Activated CD4-positive, CD25-positive, alpha-beta regulatory T cell treated with anti-CD3 and anti-CD28 coated beads, Interleukin-2, amount 50 U/mL, for 72 hours (primary cell): ENCODE measurements at places on chromosomes 5 and 9.

- peak; percentile 92 for DNase-seq
Observed at GRCh38 chr9:128702445-128702948, at the start of gene PKN3. TSS of gene PKN3 (plus strand) at chr9:128702503. CDS start at chr9:128702916, 413 bp downstream.

- no peak for DNase-seq
Observed at GRCh38 chr5:149771216-149771980, 41.3 kb downstream of the PPARGC1B start.

- no peak for DNase-seq
Observed at GRCh38 chr9:98563988-98564387, 144.7 kb downstream of the GABBR2 start.

- no peak for DNase-seq
Observed at GRCh38 chr9:88313364-88314220, 74.7 kb upstream of the SPIN1 start.

GRCh38 chr5:172235827-172236736, 42.1 kb downstream of the EFCAB9 start:
- DNase-seq = no peak

DNA sequence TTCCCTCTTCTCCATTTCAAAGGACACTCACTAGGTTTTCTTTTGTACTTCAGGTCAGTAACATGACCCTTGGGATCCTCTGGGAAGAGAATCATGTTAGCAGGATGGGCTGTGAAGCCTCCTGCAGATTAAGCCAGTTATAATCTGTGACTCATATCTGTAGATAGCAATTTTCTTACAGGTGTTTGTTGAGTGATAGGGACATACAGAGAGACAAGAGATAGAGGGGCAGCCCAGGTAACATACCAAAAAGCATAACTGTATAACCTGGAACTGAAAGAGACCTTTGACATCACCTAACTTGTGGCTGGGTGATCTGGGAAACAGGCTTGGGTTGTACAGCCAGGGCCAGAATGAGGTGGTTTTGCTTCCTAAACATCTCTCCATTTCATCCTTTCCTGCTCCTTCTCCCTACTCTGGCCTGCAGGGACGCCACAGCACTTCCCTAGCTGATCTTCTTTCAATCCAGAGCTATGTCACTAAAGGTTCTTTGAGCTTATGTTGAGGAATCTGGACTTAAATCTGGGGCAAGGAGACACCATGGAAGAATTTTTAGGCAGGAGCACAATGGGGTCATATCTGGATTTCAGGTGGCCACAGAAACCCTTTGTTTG, 21.0 kb upstream of the PPARGC1B start:
- no peak for DNase-seq

DNA sequence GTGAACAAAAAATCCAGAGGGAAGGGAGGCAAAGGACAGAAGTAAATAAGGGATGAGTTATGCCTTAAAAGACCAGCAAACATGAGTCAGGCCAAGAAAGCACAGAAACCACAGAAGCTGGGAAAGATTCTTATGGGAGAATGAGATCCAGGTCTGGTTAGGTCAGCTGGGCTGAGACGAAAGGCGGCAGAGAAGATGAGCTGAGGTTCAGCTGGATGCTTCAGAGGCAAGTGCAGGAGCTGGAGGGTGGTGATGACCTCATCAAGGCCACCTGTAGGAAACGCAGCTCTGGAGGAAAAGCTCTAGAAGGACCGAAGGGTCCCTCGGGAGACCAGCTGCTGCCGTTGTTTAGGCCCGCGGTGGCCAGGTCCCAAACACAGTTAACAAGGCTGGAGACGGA, 152.0 kb downstream of the MYO10 start:
- DNase-seq = no peak

DNA sequence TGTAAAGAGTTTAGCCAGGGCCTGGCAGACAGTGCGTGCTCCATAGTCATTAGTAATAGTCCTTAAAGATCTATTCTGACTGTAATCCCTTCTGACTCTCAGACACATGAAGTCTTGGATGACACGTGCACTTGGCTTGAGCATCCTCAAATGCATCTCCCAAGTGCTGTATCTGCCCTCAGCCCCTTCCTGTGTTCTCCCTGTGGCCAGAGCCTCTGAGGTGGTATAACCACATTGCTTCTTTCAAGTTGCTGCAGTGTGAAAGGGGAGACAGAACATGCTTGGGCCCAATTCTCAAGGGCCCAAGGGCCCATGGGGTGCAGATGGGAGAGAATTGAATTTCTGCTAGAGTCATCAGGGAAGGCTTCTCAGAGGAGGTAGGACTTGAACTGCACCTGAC, 30.1 kb upstream of the HAND1 start:
- no peak for DNase-seq

DNA sequence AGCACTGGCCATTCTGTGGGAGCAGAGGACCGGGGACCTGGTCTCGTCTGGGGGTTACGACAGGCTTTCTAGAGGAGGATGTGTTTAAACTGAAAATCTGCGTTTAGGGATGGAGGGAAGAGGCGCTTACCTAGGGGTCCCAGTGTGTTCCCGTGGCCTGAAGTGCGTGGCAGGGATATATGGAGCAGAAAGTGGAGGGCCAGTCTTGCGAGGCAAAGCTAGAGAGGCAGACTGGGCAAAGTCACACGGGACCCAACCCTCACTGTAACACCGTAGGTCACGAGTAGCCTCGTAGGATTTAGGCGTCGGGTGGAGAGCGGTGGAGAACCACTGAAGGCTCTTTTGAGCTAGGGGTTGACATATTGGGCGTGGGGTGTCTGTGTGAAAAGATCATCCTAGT, 32.8 kb upstream of the POMT1 start:
- DNase-seq = no peak

DNA sequence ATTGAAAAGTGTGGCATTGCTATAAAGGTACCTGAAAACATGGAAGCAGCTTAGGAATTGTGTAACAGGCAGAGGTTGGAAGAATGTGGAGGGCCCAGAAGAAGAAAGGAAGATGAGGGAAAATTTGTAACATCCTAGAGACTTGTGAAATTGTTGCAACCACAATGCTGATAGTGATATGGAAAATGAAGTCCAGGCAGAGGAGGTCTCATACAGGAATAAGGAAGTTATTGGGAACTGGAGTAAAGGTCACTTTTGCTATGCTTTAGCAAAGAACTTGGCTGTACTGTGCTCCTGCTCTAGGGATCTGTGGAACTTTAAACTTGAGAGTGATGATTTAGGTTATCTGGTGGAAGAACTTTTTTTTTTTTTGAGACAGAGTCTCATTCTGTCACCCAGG, 43.5 kb downstream of the PTPDC1 start:
- no peak for DNase-seq

DNA sequence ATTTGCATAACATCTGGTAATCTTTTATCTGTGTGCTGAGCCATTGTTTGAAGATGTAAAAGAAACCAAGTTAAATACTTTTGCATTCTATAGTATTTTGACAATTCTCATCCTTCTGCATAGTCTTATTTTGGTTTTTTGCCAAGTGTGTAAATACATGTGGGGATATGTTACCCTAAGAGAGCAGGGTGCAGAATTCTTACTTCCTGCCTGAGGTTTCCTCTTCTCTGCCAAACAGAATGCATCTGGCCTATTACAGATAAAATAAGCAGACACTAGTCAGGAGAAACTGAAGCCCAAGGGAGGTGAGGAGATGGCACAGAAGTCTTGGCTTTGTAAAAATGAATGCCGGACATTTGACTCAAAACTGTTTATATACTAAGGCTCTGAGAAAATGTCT, 462.1 kb downstream of the TMEM38B start:
- DNase-seq = no peak

DNA sequence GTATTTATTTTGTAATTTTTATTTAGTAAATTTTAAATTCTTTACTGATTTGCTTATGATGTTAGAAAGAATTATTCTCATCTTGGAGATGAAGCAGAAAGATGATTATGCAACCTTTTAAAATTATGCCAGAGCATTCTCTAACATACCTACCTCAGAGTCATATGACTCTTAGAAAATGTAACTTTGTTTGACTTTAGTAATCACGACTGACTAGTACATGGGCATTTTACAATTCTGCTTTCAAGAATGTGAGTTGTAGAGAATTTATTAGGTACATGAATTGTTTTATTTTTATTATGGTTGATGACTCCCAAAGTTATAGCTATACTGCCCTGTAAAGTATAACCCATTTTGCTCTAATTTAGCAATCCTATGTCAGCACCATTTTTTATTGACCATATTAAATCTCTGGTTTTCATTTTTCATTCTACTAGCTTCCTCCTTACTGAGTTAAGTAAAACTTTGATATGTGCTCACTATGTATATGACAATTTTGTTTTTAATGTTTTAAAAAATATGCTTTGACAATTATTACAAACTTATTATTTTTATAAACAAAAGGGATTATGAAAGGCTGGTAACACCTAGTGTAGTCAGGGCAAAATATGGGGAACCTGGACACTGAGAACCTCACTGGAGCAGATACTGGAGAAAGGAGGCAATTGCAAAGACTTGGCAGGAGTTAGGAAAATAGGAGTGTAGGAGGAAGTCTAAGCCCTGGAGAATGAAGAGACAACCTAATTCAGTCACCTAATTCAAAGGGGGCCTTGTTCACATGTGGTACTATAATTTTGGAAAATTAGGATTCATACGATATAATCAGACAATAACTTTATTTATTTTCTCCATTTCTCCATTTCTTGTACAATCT, 249.7 kb upstream of the DAB2 start:
- DNase-seq = no peak

GRCh38 chr5:94691949-94692348, 73.5 kb downstream of the SLF1 start:
- DNase-seq = no peak

- no peak for DNase-seq
Observed at GRCh38 chr9:87259543-87260518, 237.8 kb upstream of the DAPK1 start.

DNA sequence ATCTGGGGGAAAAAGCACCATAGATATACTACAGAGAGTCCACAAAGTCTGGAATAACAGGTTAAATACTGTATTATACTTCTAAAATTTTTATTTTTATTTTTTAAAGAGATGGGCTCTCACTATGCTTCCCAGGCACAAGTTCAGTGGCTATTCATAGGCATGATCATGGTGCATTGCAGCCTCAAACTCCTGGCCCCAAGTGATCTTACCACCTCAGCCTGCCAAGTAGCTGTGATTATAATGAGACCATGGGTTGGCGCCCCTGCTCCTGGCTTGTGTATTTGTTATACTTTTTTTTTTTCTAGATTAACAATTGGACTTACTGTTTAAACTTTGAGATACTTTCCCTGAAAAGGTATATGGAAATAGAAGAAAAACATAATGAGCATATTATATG, 25.9 kb downstream of the ERBIN start:
- no peak for DNase-seq

- DNase-seq = no peak
Observed at GRCh38 chr5:64595031-64595855, 89.4 kb downstream of the RGS7BP start.

DNA sequence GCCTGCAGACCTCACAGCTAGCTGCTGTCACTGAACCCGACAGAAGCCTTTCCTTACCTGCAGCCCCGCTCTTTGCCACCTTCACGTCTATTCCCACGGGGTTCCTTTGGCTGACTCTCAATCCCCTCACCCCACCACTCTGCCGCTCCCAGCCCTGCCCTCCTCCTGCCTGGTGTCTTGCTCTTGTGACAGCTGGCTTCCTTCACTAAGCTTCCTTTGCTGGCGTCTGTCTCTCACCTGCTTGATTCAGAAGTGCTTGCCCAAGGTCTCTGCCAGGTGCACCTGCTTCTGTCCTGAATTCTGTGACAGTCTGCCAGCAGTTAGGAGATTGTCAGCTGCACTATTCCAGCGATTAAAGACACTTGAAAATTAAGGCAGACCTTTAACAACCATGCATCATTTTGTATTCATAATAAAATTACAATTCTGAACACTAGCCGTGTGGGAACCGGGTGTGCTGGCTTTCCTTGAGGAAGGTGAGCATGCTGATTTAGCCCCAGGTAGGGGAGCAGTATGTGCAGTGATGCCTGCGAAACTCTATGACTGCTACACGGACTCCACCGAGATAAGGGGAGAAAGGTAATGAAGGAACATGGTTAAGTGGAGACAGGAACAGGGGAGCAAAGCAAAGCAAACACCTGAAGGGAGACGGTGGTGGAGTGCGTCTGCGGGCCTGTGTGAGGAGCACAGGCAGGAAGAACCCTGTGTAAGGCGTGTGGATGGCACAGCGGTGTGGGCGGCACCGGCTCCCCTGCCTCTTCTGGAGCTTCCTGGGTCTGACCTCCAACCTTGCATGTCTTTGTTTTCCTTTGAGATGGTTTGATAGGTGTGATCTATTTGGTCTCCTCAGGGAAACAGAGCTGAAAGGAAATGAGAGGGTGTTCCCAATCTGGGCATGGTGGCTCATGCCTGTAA, 80.1 kb upstream of the CACNA1B start:
- DNase-seq = no peak

GRCh38 chr5:133981714-133982113, 13.3 kb upstream of the C5orf15 start:
- DNase-seq = no peak

- no peak for DNase-seq
Observed at GRCh38 chr5:154086146-154086545, 47.4 kb downstream of the MFAP3 start.

- no peak for DNase-seq
Observed at GRCh38 chr5:62065050-62065449, 241.0 kb upstream of the KIF2A start.

DNA sequence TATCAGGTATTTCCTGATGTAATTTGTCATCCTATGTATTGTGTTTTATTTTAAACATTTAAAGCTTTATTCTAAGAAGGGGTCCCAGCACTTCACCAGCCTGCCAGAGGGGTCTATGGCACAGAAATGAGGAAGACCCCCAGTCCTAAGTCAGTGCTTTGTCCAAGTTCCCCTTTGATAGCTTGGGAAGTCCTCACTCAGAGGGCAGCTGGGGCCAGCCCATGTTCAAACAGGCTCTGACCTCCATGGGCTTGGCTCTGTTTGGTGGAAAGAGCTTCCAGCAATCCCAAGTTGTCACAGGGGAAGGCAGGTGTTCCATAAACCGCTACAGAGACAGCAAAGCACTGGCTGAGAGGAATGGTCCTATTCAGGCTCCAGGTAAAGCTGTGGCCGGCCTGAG, 26.6 kb upstream of the AKNA start:
- no peak for DNase-seq
